ENCODE measurements at places on chromosomes 12 and 14.

DNA sequence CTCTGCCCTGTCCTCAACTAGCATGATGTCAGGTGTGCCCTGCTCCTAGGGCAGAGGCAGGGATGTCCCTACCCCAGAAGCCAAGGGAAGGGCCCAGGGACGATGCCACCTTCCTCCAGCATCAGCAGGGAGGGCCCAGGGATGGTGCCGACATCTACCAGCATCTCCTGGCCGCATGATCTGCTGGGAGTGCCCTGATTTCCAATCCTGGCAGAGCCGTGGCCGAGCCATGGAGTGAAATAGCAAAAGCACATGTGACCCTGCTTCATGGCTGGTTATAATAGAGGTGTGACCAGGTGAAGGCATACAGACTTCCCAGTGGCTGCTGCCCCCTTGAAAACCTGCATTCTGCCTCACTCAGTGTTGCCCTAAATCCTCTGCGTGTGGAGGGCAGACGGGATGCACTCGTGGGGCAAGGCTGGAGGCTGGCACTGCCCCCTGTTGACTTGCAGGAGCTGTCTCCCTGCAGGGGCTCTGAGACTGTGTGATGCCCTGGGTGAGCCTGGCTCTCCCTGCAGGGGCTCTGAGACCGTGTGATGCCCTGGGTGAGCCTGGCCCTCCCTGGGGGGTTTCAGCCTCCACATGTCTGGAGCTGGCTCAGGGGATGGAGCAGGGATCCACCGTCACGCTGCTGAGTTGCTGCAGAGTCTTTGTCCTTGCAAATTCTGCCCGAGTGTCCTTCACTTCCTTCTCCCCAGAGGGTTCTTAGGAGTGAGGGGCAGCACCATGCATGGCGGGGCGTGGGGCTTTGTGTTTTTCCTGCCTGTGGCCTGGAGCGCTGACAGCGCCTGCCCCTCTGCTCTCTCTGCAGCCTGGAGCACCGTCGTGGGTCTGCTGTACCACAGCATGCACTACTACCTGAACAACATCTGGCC is 51.7 kb downstream of the ADGRD1 start:
- no peak for DNase-seq

GRCh38 chr12:27575762-27576118 is 51.7 kb downstream of the PPFIBP1 start:
- no peak for DNase-seq

- DNase-seq: no peak
Measured at GRCh38 chr14:51431033-51431709, 191.1 kb downstream of the TMX1 start.

DNA sequence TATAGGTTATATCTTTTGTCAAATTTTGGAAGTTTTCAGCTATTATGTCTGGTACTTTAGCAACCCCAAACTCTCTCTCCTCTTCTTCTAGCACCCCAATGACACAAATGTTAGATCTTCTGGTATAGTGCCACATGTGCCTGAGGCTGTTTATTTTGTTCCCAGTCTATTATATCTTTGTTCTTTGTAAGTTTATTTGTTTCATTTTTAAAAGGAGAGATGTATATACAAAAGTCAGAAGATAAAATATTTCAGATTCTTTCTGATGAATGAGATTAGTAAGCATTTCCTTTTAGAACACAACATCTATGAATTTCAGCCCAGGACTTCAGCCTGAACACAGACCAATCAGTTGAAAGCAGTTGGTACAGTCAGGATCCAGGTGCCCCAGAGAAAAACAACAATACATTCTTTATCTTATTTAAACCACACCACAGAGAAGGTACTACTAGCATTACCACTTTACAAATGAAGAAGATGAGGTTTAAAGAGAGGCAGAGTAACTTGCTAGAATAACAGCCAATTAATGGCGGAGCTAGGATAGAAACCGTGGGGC is 114.1 kb upstream of the BTG1 start:
- DNase-seq: no peak

GRCh38 chr14:31142455-31143087 is 65.0 kb downstream of the HECTD1 start:
- no peak for DNase-seq

GRCh38 chr14:85308531-85309300 is 221.2 kb upstream of the FLRT2 start:
- DNase-seq: no peak

DNA sequence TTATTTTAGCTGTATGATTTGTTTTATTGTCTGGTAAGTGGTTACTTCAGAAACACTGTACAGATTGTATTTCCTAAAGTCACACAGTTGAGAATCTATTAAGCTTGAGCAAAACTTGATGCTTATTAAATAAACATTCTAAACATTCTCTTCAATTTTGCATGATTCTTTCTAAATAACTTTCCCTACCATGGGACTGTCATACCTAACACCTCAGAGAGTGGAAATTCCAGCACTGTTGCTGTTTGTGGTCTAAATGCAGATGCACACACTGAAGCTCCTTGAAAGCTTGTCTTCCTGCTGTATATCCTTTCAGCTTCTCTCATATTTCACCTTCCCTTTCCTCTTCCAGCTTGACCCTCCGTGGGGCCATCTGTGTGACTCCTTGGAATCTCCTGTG is 392.0 kb downstream of the LRIG3 start:
- peak; percentile 53 for DNase-seq

DNA sequence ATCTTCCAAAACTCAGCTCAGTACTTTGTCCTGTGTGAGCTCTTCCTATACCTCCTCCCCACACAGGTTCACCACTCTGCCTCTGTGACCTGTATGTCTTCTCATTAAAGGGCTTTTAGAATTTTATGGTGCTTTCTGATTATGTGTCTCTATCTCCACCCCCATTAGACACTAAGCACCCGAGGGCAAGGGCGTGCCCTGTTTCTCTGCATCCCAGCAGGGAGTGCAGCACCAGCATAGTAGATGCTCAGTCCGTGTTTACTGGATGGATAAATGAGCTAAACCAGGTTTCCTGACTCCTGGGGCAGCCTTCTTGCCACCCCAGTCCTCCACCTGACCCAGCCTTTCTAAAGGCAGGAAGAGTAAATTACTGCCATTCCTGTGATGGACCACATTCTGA is 333.8 kb downstream of the CACNA1C start:
- no peak for DNase-seq

GRCh38 chr12:54032086-54032619 is 697 bp upstream of the HOXC5 start:
- no peak for DNase-seq

- DNase-seq: no peak
Measured at GRCh38 chr12:132429602-132429945, 60.4 kb upstream of the FBRSL1 start.

- peak; percentile 26 for DNase-seq
Measured at GRCh38 chr12:122190842-122191668, 8.1 kb downstream of the LRRC43 start.

- DNase-seq: no peak
Measured at GRCh38 chr12:109447482-109447881, 29.6 kb downstream of the KCTD10 start.

DNA sequence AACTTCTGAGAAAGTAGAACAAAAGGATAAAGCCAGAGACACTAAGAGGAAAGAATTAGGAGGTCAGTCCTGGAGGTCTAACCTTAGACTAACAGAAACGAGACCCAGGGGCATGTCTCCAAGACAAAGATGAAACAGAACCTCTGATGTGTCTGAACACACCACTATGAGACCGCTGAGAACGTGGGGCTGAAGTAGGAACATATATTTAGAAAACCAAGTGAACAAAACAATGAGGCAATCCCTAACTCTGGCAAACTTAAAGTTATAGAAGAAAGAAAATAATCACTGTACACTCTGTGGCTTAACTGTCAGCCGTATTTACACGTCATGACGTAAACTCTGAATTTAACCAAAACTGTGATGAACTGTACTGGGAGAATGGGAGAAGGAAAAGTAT is 17.9 kb downstream of the KCTD10 start:
- no peak for DNase-seq

GRCh38 chr12:117063162-117063911 is 35.9 kb downstream of the TESC start:
- no peak for DNase-seq

DNA sequence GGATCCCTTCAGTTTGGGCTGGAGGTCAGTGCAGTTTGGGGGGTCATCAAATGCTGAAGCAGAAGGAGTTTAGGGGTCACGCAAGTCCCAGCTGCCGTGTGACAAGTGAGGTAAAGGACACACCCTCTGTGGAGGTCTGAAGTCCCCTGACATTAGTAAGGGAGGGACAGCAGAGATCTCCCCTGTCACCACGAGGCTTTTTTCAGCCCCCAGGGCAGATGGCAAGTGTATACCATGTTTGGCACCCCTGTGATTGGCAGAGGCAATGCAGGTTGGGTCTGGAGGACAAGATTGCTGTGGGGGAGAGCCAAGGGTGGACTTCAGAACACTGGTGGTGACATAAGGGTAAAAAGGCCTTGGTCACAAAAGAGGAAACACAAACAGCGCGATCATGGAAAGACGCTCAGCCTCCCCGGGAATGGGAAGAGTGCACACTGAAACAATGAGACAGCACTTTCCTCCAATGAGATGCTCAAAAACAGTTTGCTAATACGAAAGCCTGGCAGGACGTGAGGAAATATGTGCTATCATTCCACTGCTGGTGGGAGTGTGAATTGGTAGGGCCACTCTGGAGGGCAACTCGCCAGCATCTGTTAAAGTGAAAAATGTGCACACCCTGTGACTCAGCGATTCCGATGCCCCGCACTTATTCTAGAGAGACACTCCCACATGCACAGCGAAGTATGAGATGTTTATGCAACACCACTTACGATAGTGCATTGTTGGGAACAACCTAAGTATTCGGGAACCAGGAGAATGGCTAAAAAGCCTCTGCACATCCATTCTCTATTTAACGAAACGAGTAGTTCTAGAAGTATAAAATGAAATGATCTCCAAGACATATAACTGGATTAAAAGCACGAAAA is 14.4 kb upstream of the CD27 start:
- DNase-seq: peak; percentile 91

DNA sequence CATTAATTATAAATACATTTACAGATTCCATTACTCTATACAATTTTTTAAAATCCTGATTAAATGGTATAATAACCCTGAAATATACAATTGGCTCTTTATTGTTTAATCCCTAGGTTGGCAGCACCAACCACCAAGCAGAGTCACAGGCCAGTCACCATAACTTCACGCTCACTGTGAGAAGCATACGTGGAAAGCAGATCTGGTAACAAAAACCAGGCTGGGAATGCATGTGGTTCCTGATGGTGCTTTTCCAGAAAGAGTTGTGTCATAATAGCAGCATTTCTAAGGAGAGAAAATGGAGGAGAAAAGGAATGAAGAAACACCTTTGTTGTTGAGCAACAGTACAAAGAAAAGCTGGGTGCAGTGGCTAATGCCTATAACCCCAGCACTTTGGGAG is 66.1 kb downstream of the SIX6 start:
- DNase-seq: no peak

- DNase-seq: no peak
Measured at GRCh38 chr14:89225607-89226006, 191.4 kb downstream of the FOXN3 start.

- no peak for DNase-seq
Measured at GRCh38 chr12:108399514-108399913, 60.4 kb upstream of the CMKLR1 start.

DNA sequence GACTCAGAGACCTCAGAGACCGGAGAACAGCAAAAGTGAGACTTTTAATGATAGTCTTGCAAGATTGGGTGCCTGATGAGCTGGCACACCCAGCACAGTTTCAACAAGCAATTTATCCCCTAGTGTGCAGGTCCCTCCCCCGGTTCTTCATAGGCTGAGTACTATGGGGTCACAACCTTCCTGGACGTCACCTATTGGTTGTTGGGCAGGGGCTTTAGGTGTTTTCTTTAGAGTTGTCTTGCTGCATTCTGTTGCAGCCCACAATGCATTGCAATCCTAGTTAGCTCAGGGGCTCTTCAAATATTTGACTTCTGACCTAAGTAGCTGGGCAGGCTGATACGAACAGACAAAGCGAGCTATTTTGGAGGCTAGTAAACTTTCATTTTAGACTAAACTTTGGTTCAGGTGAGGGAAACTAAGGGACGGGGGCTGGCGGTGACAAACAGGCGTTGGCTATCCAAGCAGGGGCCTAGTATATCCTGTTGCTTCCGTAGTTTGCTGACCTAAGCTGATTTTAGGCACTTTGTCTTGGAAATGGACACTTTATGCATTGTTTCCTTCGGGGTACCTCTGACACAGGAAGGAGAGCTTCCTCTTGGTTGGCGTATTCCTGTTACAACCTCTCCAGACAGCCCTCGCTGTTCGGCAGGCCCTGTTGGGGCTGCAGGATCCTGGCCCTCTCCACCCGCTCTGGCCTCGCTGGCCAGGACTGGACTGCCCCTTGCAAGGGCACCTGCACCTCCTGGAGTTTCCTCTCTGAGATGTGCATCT is 14.1 kb downstream of the SIVA1 start:
- DNase-seq: no peak

DNA sequence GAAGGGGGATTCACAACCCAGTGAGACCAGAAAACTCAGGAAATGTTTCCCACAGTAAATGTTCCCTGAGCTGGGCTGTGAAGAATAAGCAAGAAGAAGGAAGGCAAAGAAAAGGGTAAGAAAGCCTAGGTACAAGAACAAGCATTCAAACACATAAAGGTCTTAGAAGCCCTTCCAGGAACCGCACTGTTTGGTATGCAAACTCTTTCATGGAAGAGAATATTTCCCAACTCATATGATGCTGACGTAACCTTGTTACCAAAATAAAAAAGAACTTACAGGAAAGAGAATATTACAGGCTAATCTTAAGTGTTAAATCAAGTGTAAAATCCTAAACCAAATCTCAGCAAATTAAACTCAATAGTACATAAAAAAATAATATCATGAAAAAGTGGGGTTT is 23.6 kb downstream of the MED6 start:
- no peak for DNase-seq

DNA sequence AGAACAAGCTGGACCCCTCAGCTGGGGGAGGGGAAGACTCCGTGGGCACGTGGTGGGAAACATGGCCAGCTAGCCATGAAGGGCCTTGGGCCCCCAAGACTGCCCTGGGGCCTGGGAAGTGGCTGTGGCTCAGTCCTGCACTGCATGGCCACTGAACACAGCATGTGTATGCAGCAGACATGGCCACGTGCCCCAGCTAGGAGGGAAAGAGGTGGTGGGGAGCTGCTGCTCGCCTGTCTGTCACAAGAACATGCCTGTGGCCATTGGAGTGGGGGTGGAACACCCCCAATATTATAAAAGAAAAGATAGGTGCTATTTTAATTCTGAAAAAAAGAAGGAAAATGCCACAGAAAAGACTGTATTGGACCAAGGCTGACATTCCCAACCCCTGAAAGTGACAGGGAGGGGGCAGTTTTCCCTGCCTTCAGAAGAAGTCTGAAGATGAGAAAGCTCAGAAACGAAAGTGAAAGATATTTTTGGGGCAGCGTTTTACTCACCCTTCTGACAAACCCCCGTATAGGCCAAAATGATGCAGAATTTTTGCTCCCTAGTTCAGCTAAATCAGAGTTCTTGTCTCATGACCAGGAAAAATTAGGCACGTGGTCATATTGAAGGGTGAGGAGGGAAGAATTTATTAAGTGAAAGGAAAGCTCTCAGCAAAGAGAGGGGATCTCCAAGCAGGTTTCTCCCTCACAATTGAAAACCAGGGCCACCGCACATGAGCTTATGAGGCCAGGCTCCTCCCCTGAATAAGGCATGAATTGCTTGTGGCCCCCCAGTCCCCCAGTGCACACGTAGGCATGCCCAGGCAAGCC is 35.2 kb upstream of the PCNX1 start:
- DNase-seq: no peak

GRCh38 chr12:1488908-1489381 is 105.4 kb downstream of the FBXL14 start:
- DNase-seq: peak; percentile 74
